ENCODE measurements at places on chromosomes 5 and 9.

DNA sequence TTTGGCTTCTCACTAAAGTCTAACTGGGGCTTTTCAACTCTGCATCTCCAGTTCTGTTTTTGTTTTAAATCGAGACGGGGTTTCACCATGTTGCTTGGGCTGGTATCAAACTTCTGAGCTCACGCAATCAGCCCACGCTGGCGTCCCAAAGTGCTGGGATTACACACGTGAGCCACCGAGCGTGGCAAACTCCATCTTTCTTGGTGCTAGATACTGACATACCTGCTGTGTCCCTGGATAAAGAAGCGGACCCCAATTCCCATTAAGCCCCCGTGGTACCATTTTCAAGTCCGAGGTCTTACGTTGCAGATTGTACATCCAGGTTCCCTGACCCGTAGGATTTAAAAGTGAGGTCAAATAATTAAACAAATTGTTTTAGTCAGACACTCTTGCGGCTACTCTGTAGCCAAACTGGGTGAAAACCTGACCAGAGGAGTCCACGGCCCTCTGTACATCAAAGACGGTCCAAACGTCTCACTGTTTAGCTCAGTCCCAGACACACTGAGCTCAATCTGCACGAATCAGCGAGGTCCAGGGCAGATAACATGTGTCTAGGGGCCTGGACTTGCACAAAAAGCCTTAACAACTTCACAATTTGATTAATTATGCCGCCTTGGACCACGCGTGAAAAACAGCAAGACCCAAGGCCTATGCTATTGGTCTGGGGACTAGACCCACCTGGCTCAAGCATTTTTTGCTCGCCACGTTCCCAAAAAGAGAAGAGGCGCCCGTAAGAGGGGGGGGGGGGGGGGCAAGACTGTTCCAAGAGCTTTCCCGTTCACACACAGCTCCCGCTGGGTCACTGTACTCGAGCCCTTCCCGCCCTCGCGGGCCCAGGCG is 727 bp upstream of the DNAJA1 start:
- DNase-seq, result peak; percentile 18

DNA sequence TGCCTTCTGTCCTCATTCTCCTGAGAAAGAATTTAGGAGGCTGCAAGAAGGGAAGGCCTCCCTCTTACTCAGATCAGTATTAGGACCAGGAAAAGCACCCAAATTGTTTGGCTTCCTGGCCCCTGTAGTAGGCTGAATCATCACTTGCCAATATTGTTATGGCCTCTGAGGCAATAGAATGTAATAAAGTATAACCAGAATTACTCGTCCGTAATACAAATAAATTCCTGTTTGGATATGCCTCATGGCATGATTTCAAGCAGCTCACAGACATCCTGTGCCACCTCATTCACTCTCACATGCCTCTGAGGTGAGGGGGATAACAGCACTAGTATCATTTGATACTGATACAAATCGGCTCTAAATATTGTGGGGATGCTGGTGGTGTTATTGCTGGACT is 427.3 kb downstream of the ISL1 start:
- no peak for DNase-seq

DNA sequence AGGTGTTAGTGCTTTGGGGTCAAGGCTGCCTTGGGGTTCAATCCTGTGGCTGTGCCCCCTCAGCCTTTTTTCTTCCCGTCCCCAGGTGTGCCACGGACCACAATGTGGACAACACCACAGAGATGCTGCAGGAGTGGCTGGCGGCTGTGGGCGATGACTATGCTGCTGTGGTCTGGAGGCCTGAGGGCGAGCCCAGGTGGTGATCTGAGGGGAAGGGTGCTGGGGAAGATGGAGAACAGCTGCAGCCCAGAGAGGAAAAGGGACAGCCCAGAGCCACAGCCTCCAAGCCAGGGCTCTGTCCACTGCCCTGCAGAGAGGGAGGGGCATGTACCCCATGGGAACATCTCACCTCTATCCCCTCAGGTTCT is 2.1 kb downstream of the CERCAM start:
- DNase-seq, result peak; percentile 13

DNA sequence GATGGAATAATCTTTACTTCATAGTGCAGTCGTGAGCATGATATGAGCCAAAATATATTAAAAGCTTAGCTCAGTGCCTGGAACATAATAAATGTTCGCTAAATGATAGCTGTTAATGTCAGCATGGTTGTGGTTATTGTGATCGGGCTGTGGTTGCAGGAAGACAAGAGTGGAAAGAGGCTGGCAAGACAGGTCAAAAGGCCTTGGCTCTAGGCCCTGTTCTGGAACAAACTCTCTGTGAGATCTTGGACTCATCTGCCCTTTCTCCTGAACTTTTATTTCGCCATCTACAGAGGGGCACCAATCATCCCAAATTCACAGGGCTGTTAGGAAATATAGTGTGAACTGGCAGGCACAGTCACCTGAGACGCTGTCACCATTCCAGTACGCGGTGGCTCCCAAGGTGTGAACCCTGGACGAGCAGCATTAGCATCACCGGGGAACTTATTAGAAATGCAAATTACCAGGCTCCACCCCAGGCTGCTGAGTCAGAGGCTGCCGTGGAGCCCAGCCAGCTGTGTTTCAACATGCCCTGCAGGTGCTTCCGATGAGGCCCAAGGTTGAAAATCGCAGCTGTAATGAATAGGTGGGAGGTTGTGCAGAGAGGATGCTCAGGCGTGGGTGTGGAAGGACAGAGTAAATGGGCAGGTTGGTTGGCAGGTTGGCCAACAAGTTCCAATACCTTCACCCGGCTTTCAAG is 50.2 kb upstream of the SAP30L start:
- DNase-seq, result no peak

DNA sequence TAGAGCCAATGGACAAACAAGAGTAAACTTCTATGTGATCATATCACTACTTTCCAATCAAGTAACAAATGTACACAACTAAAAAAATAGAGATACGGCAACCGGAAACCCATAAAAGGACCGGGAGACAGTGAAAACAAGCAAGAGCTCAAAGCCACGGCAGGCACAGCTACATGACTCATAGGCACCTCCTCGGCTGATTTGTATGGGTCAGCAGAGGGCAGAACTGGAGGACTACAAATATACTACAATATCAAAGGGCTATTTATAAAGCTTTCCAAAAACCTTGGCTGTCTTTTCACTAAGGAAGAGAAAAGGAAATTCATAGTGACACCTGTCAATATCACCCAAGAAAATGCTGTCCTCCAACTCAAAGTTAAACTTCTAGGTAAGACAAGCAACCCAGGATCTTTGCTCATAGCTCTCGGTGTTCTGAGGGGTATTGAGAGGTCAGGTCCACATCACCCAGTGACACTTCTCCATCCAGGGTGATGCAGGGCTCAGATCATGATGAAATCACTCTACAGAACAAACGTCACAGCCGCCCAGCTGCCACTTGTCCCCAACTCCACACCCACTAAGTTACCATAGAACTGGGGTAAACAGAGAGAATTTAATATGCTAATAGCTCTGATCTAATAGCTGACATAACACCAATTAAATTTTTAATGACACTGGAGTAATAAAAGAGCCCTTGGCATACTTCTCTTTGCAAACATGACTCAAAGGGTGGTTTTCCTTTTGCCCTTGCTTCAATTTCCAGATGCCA is 41.3 kb downstream of the PFDN1 start:
- DNase-seq, result no peak
